Activated naive CD4-positive, alpha-beta T cell (primary cell): ENCODE measurements at places on chromosomes 3 and 15.

GRCh38 chr15:80739919-80740318, 39.3 kb upstream of the CEMIP start:
- DNase-seq: no peak

DNA sequence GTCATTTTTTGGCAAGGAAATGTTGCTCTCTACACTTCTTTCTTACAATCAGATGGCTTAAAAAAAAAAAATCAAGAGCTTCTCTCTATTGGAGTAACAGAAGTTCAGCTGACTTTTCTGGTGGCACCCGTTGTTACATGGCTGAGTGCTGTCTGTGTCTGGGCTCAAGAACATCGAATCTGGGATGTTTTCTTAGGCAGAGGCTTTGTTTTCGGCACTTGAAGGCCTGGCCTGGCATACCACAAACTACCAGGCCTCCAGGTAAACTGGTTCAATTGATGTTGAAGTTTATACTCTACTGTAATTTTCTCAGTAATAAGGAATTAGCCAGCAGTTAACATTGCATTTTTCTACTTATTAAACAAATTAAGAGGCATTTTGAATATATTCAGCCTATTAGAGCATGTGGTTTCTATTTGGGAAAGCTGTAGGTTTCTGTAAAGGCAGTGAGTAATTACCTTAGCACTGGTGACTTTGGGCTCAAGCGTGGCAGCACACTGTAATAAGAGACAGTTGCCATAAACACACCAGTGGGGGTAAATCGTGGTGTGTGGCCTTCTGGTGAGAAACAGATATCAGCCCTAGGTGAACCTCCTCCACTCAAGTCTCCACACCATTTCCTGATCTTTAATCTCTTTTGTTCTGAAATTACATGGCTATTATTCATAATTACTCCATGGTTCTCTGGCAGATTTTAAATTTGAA, 544.7 kb downstream of the MECOM start:
- no peak for DNase-seq

GRCh38 chr3:120536642-120537041, 59.5 kb upstream of the NDUFB4 start:
- DNase-seq: no peak

GRCh38 chr3:133899311-133899710, 3.6 kb upstream of the RAB6B start:
- DNase-seq: no peak

- DNase-seq: no peak
Observed at GRCh38 chr3:135739779-135740178, 225.7 kb upstream of the PPP2R3A start.

GRCh38 chr3:52428151-52429005, 16.5 kb downstream of the SEMA3G start:
- DNase-seq: no peak

GRCh38 chr3:125148836-125149235, 63.7 kb downstream of the SLC12A8 start:
- no peak for DNase-seq

DNA sequence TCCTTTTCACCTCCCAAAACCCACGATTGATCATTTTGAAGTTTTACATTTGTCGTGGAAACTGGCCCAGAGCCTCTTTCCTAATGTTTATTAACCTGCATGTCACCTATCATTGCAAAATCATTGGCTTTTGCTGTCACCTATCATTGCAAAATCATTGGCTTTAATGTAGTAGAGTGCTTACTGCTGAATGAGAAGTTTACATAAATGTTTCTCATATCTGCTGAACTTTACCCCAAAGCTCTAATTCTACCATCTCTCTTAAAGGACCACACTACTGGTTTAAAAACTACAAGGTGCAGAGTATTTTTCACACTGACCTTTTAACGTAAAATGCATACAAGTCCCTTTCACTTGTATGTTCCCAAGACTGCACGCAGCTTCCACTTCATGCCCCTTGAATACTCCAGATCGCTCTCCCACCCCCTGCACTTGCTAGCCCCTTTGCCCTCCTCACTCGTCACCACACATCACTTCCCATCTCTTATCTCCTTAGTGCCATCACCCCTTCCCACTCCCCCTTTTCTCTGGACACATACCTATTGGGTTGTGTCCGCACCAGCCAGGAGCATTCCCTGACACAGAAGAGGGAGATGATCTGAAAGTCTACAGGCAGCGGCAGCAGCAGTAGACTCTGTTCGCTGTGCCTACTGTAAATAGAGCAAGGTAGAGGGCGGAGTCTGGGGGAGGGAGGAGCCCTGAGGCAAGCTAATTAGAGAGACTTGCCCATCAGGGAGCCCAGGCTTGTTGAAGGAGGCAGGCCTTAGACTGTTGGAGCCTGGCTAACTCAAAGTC, 30.2 kb upstream of the ATOSA start:
- no peak for DNase-seq

- DNase-seq: no peak
Observed at GRCh38 chr3:65493938-65494337, 544.8 kb downstream of the MAGI1 start.

DNA sequence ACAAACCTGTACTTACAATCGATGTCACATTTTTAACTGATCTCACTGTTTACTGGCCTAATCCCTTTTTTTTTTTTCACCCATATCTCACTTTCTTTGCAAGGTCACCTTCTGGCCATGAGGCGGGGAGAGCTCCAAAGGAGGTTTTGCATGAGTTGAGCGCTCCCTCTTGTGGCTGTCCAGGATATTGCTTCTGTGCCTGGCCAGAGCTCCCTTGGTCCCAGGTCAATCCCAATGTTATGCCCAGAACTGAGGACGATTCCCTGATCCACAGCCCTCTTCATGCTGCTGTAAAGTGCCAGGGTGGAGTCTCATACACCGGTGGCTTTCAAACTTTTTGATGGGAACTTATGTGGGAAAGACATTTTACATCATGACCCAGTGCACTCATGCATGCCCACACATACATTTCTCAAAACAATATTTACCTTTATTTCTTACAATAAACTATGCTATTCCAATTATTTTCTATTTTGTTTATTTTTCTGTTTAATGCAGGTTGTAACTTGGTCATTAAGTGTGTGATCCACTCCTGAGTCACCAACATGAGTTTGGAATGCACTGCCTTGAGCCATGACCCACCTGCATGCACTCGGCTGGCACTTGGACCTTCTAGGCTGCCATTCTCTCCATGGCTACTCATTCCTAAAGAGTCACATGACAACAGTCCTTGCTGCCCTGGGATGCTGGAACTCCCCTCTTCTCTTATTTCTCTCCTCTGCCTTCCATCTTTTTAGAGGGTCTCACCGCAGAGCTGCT, 9.6 kb upstream of the SST start:
- peak; percentile 37 for DNase-seq

GRCh38 chr15:88655800-88656488, 17.1 kb downstream of the ISG20 start:
- DNase-seq: no peak
